ENCODE measurements at places on chromosomes 12 and 14. TPM values are rescaled to one million over a fixed set of nuclear protein-coding genes. Genes with fewer than 3 reads are reported as not detected.

HELB gene
- 3.4 TPM for total RNA-seq

KLRC1 gene
- not detected for total RNA-seq

KRT6A gene
- 25.6 TPM for total RNA-seq

CCDC196 gene
- not detected for total RNA-seq

HOXC4 gene
- 2.0 TPM for total RNA-seq

CRACR2A gene
- 9.9 TPM for total RNA-seq

MON2 gene
- total RNA-seq, result 62.0 TPM

PTGDR gene
- under 0.01 TPM for total RNA-seq

CLEC2A gene
- total RNA-seq, result not detected
